ENCODE measurements at places on chromosomes 7 and 10.

DNA sequence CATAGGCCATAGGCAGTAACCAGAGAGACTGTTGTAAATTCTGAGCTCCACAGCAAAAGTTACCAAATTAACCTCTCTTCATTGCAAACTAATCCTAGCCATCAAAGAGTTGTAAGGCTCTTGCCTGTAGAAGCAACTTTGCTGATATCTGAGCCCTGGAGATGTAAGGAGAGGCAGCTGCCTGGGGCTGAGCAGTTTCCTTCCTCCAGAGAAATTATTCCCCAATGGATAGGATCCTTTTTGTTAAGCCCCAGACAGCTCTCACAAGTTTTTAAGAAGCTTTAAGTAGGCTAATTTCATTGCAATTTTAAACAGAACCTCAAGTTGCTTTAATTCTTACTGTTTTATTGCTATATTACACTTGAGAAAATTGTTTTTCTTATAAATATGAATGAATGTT lies 211.1 kb downstream of the GALNT17 start:
- no peak for DNase-seq

DNA sequence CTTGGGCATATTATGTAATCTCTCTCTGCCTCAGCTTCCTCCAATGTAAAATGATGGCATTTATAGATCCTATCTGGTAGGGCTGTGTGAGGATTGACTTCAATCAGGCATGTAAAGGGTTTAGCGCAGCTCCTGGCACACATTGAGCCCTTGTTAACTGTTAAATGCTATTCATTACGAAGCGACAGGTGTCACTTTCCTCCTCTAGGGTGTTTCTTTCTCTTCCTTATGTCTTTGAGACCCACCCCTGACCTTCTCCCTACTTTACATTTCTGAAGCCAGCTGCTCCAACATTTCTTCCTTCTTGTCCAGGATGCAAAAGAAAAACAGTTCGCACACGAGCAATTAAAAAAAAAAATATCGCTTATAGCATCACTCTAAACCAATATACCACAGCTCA lies 5.7 kb upstream of the R3HCC1L start:
- peak; percentile 15 for DNase-seq

DNA sequence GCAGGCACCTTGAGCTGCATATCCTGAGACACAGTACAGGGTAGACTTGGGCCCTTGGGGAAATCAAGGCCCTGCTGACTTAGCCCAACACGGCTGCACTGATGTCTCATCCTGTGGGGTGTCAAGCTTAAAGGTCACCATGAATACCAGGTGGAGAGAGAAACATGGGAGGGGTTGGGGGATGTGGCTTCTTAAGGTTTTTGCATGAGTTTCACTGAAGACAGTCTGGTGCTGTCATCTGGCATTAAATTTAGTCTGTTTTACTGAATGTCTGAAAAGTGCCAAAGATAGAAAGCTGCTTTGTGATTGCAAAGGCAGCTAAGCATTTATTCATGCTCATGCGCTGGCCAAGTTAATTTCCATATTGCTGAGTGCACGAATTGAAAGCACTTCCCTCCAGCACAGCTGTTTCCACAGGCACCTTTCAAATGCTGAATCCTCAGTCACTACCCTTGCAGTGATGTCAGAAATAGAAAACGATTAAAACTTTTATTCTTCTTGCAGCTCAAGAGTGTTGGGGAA lies 102.1 kb downstream of the OSBPL3 start:
- DNase-seq: no peak

GRCh38 chr7:157540606-157541294 lies 203.9 kb downstream of the DNAJB6 start:
- DNase-seq: no peak
